ENCODE measurements at places on chromosomes 16 and 17. TPM values are rescaled to one million over a fixed set of nuclear protein-coding genes. Genes with fewer than 3 reads are reported as not detected.

DNA sequence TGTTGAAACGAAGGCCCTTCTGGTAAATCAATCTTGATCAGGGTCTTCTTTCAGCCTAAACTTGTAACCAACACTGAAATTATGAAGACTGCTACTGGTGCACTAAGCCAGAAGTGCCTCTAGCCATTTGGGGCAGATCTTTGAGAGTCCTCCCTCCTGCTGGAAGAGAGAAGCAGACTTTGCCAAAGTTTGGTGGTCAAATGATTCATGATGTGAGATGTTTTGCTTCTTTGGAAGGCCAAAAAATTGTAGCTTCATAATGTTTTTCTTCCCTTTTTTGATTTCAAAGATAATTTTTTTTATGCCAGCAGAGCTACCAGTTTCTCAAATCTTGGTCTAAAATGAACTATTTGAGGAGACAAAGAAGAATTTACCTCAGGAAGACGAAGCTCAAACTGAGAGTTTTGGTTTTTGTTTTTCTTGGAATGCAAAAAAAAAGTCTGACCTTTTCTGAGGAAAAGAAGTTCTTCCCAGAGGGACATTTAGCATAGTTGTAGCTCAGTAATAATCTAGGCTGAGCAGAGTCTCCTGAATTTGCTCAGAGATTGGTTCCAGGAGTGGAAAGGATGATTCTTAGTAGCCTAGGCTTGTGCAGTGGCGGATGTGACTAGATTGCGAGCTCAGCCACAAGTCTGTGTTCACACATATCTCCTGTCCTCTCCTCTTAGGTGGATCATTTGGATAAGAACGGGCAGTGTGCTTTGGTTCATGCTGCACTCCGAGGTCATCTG lies 50.9 kb downstream of the CYB561 start:
- no peak for DNase-seq

GRCh38 chr16:28585674-28586073 lies 11.2 kb downstream of the SULT1A2 start:
- DNase-seq: no peak

- DNase-seq: no peak
These were observed 2.9 kb upstream of the TMEM102 start for GRCh38 chr17:7432296-7432695.

- DNase-seq: no peak
These were observed 10.5 kb upstream of the TSPOAP1 start for GRCh38 chr17:58338841-58339754.

GRCh38 chr16:1349351-1349750 lies 2.3 kb downstream of the TSR3 start:
- DNase-seq: no peak

DNA sequence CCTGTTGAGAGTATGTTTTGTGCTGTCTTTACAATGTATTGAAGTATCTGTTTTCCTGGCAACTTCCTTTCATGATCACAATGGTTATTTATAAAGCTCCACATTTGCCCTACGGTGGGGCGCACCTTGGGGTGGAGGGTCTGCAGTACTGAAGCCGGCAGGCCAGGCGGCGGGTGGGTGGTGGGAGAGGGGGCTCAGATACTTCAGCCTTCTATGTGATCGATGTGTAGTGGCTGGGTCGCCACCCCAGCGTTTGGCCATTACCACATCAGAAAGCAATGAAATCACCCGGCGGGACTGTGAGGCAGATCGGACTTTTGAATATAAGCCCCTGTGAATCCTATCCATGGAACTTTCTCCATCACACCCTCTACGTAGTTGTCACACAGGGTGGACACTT lies 196.6 kb downstream of the FOXL1 start:
- DNase-seq: no peak

- DNase-seq: no peak
These were observed 20.3 kb downstream of the TRIM25 start for GRCh38 chr17:56893503-56893902.

DNA sequence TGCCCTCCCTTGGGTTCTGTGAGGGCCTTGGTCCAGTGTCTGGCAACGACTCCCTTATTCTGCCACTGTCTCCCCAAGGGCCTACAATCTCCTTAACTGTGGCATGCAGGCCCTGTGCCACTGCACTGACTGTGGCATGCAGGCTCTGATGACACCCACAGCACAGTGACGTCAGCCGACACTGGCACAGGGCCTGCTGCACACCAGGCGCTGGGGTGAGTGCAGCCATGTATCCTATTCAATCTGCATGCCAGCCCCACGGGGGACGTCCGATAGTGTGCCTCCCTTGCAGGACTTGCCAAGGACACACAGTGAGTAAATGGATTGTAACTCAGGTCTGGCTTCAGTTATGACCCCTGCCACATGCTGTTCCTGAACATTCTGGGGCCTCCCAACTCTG lies 39.8 kb upstream of the RASD1 start:
- DNase-seq: peak; percentile 44

DNA sequence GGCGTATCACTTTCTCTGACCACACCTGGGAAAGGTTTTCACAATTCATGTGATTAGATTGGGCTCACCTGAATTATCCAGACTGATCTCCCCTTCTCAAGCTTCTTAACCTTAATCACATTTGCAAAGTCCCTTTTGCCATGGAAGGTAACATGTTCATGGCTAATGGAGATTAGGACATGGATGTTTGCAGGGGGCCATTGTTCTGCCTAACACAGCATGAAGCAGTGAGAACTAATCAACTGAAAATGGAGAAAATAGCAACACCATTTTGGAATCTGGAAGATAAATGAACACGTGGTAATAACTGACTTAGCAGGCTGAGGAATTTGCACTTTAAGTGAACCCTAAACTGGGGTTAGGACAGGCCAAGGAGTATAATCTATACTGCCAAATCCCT lies 25.0 kb upstream of the SBK1 start:
- DNase-seq: no peak

- DNase-seq: no peak
These were observed 1.2 kb downstream of the SOX15 start for GRCh38 chr17:7588553-7589203.

DNA sequence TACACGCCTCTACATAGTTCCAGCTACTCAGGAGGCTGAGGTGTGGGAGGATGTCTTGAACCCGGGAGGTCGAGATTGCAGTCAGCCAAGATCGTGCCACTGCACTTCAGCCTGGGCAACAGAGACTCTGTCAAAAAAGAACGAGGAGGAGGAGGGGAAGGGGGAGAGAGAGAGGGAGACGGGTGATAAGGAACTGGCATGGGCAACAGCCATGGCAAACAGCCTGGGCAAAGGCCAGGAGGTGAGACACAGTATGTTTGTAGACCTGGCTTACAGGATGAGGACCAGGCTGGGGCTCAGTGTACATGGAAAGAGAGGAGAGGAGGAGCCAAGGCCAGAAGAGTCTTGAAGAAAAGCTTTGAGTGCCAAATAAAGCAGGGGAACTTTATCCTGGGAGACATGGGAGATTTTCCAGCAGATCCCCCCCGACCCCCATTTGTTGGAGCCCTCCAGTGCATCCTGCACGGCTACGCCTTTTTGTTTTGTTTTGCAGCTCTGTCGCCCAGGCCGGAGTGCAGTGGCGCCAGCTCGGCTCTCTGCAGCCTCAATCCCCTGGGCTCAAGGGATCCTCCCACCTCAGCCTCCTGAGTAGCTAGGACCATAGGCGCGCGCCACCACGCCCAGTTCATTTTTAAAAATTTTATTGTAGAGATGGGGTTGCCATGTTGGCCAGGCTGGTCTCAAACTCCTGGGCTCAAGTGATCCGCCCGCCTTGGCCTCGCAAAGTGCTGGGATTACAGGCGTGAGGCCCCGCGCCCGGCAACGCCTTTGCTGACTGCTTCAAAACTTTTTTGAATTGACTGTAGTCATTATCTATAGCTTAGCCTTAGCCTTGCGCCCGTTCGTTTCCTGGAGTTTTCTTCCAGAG lies 1.3 kb upstream of the ALKBH5 start:
- DNase-seq: no peak

- DNase-seq: no peak
These were observed 151.0 kb downstream of the SEC14L1 start for GRCh38 chr17:77291591-77292386.

DNA sequence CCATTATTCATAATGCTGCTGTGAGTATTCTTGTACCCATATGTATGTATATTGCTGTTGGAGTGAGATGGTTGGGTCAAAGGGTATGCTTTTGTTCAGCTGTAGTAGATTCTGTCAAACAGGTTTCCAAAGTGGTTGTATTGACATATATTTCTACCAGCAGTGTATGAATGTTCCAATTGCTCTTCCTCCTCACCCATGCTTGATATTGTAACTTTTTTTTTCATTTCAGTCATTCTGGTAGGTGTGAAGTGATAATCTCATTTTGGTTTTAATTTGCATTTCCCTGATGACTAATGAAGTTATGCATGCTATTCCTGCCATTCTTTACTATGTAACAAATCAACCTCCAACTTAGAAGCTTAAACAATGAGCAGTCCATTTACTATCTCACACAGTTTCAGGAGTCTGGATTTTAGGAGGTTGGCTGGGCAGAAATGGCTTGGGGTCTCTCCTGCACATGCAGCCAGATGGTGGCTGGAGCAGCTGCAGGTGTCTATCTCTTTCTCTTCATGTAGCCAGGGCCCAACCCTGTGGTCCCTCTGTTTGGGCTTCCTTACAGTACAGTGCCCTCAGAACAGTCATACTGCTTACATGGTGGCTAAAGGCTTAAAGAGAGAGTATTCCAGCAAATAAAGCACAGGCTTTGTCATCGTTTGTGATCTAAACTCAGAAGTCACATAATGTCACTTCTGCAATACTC lies 21.2 kb downstream of the ERAL1 start:
- DNase-seq: no peak

GRCh38 chr16:29876594-29877249 lies 13.7 kb upstream of the CDIPT start:
- DNase-seq: no peak

- DNase-seq: no peak
These were observed 66.1 kb upstream of the SREBF1 start for GRCh38 chr17:17902877-17903276.

GRCh38 chr16:3004319-3004718 lies 8.4 kb upstream of the CLDN9 start:
- no peak for DNase-seq

- no peak for DNase-seq
These were observed 49.7 kb upstream of the ANKFY1 start for GRCh38 chr17:4313221-4314114.

- DNase-seq: no peak
These were observed 17.8 kb downstream of the LRRC75A start for GRCh38 chr17:16474012-16474725.

- no peak for DNase-seq
These were observed 99.2 kb upstream of the ZNF750 start for GRCh38 chr17:82938873-82939620.

DNA sequence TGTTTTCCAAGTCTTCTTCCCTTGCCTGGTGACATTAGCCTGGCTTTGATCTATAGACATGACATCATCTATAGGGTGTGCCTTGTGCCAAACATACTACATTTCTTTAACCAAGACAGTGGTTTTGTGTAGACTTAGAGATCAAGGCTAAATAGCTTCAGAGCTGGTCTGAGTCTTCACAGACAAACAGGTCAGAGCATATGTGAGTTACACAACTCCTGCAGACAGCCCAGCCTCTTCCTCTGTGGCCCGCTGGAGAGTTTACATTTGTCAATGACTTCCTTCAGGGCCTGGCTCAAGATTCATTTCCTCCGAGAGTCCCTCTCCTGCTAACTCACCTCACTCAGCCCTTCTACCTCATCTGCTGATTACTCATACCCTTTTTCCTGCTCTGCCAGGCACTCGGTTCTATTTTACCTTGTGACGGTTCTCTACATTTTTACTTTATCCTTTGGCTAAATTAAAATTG lies 73.1 kb upstream of the TANC2 start:
- DNase-seq: no peak

- DNase-seq: peak; percentile 82
These were observed 3.5 kb upstream of the RPL13 start for GRCh38 chr16:89556750-89557689.

DNA sequence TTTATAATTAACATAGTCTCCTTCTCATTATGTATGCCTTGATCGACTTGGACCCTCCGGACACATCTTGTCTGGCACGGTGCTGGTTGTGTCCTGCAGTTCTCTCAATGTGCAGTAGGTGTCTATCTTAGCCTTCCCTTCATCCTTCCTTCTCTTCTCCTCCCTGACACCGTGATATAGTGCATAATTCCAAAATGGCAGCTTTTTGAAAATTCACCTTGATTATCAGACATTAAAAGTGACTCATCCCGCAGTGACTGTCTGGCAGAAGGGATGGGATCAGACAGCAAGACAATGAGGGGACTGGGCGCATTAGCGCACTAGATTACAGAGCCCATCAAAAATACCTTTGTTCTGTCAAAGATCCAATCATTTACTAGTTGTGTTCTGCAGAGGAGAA lies 70.0 kb upstream of the PMFBP1 start:
- DNase-seq: peak; percentile 6

DNA sequence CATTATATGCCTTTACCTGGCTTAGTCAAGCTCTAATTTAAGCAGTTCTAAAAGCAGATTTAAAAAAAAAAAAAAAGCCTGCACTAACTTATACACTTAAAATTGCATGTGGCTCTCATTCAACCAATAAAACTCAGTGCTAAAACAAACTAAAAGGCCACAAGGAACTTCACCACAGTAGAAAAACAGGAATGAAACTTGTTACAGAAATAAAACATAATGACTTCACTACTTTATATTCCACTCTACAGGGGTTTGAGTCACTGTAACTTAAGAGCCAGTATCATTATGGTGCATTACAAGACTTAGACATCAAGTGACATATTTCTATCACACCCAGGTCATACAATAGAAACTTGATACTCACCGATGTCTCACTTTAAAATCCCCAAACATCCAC lies 11.1 kb downstream of the CA10 start:
- no peak for DNase-seq

- no peak for DNase-seq
These were observed 13.1 kb downstream of the SLC22A31 start for GRCh38 chr16:89187032-89187769.

ATP2A1 gene
- 0.16 TPM for total RNA-seq

ITGB3 gene
- total RNA-seq: 2.2 TPM

MYO15B gene
- total RNA-seq: 15.9 TPM

TEKT3 gene
- total RNA-seq: 1.2 TPM

KRTAP4-1 gene
- total RNA-seq: not detected

TGFB1I1 gene
- total RNA-seq: 3.7 TPM

DPEP2 gene
- total RNA-seq: not detected

MYCBPAP gene
- total RNA-seq: 2.0 TPM

CCL8 gene
- total RNA-seq: 0.16 TPM

KCTD2 gene
- total RNA-seq: 30.4 TPM

CNTROB gene
- 23.4 TPM for total RNA-seq

KRT20 gene
- not detected for total RNA-seq

Data from occipital lobe (tissue), 3 donors.